ENCODE measurements at places on chromosomes 7 and 10. TPM values are rescaled to one million over a fixed set of nuclear protein-coding genes. Genes with fewer than 3 reads are reported as not detected.

The PRPS1L1 gene
- total RNA-seq: not detected

The POLD2 gene
- total RNA-seq: 42.0 TPM

The SORCS1 gene
- 5.9 TPM for total RNA-seq

The CCL24 gene
- not detected for total RNA-seq

The PLA2G12B gene
- not detected for total RNA-seq

The ITIH2 gene
- not detected for total RNA-seq

The HIPK2 gene
- 21.9 TPM for total RNA-seq

The TRIM24 gene
- 12.5 TPM for total RNA-seq

The ANKRD7 gene
- 1.5 TPM for total RNA-seq

The CFTR gene
- total RNA-seq: not detected

The NODAL gene
- not detected for total RNA-seq

The ACSM6 gene
- total RNA-seq: not detected

The TMEM273 gene
- 17.9 TPM for total RNA-seq

The AGAP5 gene
- 5.4 TPM for total RNA-seq

The CELF2 gene
- 54.3 TPM for total RNA-seq

The ZNF425 gene
- total RNA-seq: 2.9 TPM

The OR2A12 gene
- not detected for total RNA-seq

The TRIM50 gene
- not detected for total RNA-seq

The MSMB gene
- not detected for total RNA-seq
